ENCODE measurements at places on chromosomes 16 and 17. TPM values are rescaled to one million over a fixed set of nuclear protein-coding genes. Genes with fewer than 3 reads are reported as not detected.

GRCh38 chr17:74325743-74326379 is at the start of gene KIF19:
KIF19 (plus strand) TSS chr17:74326226; CDS start chr17:74326350, 124 bp downstream.
- peak within 1 kb of the TSS; percentile 44 for H3K4me3 ChIP-seq
- peaks cover 23% of the 10 kb centered on the region for H3K4me1 ChIP-seq

GRCh38 chr16:4703906-4704305 is 10.5 kb downstream of the NUDT16L1 start:
- H3K4me1 ChIP-seq, result no peaks in the 10 kb centered on the region
- H3K27ac ChIP-seq, result no peak overlapping the region
- H3K36me3 ChIP-seq, result peaks cover 11% of the 10 kb centered on the region
- no peaks in the 10 kb centered on the region for H3K27me3 ChIP-seq
- no peak for DNase-seq

DNA sequence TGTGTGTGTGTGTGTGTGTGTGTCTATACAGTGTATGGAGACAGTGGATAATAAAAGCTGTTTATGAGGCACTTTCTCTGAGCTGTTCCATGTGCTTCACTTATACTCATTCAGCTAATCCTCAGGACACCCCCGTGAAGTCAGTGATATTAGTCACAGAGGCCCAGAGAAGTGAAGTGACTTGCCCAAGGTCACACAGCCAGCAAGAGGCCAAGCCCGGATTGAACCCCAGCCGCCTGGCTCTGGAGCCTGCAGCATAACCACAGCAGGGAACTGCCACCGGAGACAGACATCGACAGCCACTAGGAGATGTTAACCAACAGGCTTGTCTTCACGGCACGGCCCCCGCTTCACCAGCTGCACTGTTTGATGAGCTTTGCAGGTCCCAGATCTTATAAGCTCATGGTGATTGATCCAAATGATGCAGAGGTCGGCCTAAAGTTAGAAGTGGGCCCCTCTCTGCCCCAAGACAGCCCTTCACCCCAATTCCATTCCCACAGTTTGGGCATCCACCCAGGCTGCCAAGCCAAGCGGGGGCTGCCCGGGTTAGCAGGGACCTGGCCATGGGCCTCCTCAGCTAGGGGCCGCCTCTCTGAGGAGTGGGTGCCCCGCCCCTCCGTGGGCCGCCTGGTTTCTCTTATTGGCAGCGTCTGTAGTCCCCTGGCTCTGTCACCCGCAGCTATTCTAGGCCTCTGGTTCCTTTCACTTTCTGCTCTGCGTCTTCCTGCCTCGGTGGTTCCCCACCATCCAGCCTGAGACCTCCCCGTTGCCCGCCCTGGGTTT is 30.9 kb downstream of the SOCS1 start:
- peak; percentile 92 for DNase-seq
- peak overlapping the region; percentile 82 for H3K4me3 ChIP-seq
- H3K4me1 ChIP-seq, result peaks cover 47% of the 10 kb centered on the region

The SLFN12L gene
- total RNA-seq, result 40.2 TPM

The MYOCD gene
- not detected for total RNA-seq

DNA sequence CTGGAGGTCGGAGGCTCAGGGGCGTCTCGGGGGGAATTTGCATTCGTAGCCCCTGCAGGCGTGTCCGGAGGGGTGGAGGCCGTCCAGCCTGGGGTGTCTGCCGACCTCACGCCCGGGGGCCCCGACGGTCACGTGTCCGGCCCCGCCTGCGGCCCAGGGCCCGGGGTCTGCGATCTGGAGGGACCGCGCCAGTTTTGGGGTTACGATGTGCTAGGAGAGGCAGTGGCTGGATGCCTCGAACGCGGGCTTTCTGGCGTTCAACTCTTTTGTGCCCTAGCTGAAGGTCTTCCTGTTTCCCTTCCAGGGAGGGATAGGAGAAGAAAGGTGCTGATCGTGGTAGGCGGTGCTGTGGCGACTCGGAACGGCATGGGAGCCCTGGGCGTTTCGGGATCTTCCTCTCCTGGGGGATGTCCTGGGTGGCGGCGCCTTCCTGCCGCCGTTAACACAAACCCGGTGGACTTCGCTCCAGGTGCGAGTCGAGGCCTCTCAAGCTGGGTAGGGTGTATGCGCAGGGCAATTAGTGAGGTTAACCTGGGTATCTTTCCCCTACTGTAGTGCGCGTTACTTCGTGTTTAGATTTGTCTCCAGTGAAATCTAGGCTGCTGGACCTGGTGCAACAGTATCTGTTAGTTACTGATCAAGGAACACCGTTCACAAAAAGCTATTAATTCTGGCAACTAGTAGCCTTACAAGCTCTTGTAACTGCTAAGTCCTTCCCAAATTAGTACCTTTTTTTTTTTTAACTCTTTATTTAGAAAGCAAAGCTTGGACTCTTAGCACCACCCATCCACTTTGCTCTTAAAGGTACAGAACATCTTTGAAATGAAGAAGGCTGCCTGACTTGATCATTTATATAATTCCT is 1.3 kb downstream of the AKAP1 start:
- H3K4me1 ChIP-seq, result peaks cover 18% of the 10 kb centered on the region
- H3K4me3 ChIP-seq, result peak overlapping the region; percentile 88
- no peaks in the 10 kb centered on the region for H3K27me3 ChIP-seq
- DNase-seq, result no peak
- no peaks in the 10 kb centered on the region for H3K36me3 ChIP-seq

The OMG gene
- 0.48 TPM for total RNA-seq

DNA sequence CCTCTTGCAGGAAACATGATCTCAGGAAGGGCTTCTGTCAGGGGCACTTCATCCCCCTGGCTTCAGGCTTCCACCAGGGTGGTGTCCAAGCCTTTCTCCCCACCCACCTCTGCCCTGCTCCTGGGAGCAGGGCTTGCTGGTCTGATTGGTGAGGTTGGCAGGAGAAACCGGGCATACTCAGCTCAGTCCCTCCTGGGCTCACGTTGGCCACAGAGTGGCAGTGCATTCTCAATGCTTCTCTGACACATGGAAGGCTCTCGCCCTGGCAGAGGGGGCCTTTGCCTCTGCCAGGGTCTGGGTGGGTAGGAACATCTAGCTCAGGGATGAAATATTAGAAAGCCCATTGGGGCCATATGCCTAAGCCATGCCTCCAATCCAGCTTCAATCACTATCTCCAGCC is 142.8 kb downstream of the AXIN2 start:
- no peaks in the 10 kb centered on the region for H3K4me1 ChIP-seq
- DNase-seq, result no peak
- H3K27ac ChIP-seq, result no peak overlapping the region
- H3K36me3 ChIP-seq, result no peaks in the 10 kb centered on the region
- H3K4me3 ChIP-seq, result no peak overlapping the region

The ZC3H18 gene
- total RNA-seq, result 85.0 TPM

GRCh38 chr17:82943339-82943738 is 103.5 kb upstream of the ZNF750 start:
- DNase-seq, result no peak
- no peak overlapping the region for H3K27ac ChIP-seq
- no peaks in the 10 kb centered on the region for H3K27me3 ChIP-seq
- H3K4me3 ChIP-seq, result no peak overlapping the region

GRCh38 chr17:10604521-10604920 is 52.6 kb downstream of the MYH3 start:
- no peaks in the 10 kb centered on the region for H3K4me1 ChIP-seq
- H3K4me3 ChIP-seq, result no peak overlapping the region
- H3K36me3 ChIP-seq, result no peaks in the 10 kb centered on the region
- DNase-seq, result no peak
- H3K27ac ChIP-seq, result no peak overlapping the region

GRCh38 chr16:51615141-51615540 is 464.1 kb upstream of the SALL1 start:
- no peak overlapping the region for H3K27ac ChIP-seq
- no peak overlapping the region for H3K4me3 ChIP-seq
- no peaks in the 10 kb centered on the region for H3K36me3 ChIP-seq
- H3K4me1 ChIP-seq, result no peaks in the 10 kb centered on the region

GRCh38 chr17:56681561-56682266 is 88.2 kb downstream of the NOG start:
- no peak for DNase-seq
- H3K27me3 ChIP-seq, result peaks cover 41% of the 10 kb centered on the region
- H3K36me3 ChIP-seq, result no peaks in the 10 kb centered on the region

- no peak for DNase-seq
- H3K4me1 ChIP-seq, result peaks cover 22% of the 10 kb centered on the region
- no peaks in the 10 kb centered on the region for H3K27me3 ChIP-seq
- peak overlapping the region; percentile 68 for H3K27ac ChIP-seq
Measured at GRCh38 chr17:2406271-2406902, 5.5 kb upstream of the MNT start.

GRCh38 chr16:75491876-75492275 is 3.4 kb downstream of the CHST6 start:
- DNase-seq, result no peak
- no peak overlapping the region for H3K27ac ChIP-seq
- peaks cover 10% of the 10 kb centered on the region for H3K27me3 ChIP-seq
- no peak overlapping the region for H3K4me3 ChIP-seq

The KRTAP2-2 gene
- total RNA-seq, result not detected

DNA sequence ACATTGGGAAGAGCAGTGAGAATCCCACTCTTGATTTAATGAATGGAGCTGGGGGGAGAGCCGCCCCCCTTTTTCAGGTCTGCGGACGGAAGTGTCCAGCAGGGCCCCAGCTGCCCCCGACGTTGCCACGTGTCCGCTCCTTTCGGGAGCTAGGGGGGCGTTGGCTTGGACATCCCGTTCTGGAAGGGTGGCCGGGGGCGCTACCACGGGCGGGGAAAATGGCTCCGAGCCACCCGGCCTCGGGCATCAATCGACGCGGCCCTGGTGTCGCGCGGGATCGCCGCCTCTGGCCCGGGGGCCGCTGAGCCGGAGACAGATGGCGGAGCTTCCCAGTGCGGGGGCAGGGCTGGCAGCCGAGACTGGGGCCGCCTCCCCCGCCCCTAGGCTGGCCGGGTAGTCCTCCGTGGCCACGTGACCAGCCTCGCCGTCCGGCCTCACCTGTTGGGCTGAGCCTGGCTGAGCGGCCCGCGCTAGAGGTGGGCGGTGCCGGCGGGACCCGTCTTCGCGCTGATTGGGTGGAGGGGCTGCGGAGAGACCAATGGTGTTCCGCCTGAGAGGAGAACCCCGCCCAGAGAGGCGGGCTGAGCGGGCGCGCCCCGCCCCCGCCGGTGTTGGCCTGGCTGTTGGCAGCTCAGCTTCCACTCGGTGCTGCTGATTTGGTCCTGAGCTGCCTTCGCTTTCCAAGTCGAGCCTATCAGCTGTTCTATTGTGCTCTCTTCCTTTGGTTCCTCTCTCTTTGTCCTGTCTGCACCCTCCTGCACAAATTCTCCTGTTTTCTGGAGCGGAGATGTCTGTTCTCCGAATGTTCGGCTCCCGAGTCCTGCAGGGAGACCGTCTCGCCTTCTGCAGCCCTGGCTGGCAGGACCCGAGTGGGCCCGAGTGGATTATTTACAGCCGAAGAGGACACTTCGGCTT is 8.3 kb downstream of the HS3ST3B1 start:
- DNase-seq, result peak; percentile 94
- H3K27me3 ChIP-seq, result no peaks in the 10 kb centered on the region
- H3K4me1 ChIP-seq, result peaks cover 59% of the 10 kb centered on the region
- H3K36me3 ChIP-seq, result peaks cover 4% of the 10 kb centered on the region
- peak overlapping the region; percentile 77 for H3K27ac ChIP-seq

The SNRNP25 gene
- 35.6 TPM for total RNA-seq

DNA sequence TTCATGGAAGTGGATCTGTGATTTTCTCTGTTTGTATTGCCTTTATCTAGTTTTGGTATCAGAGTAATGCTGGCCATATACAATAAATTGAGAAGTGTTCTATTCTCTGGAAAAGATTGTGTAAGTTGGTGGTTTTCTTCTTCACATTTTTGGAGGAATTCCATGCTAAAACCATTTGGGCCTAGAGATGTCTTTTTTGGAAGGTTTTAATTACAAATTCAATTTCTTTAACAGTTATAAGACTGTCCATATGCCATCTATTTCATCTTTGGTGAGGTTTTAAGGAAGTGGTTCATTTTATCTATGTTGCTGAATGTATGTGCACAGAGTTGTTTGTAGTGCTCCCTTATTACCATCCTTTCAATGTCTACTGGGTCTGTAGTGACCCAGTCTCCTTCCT is 46.0 kb downstream of the CACNG1 start:
- H3K36me3 ChIP-seq, result peaks cover 16% of the 10 kb centered on the region
- peaks cover 40% of the 10 kb centered on the region for H3K4me1 ChIP-seq
- DNase-seq, result no peak
- no peak overlapping the region for H3K27ac ChIP-seq
- H3K27me3 ChIP-seq, result no peaks in the 10 kb centered on the region

- H3K27ac ChIP-seq, result no peak overlapping the region
- no peak for DNase-seq
- no peaks in the 10 kb centered on the region for H3K27me3 ChIP-seq
- no peaks in the 10 kb centered on the region for H3K36me3 ChIP-seq
- no peak overlapping the region for H3K4me3 ChIP-seq
Measured at GRCh38 chr17:35917519-35918213, 12.9 kb downstream of the RDM1 start.

The SLC12A3 gene
- not detected for total RNA-seq

The NF1 gene
- 34.6 TPM for total RNA-seq

- H3K27me3 ChIP-seq, result no peaks in the 10 kb centered on the region
- no peaks in the 10 kb centered on the region for H3K36me3 ChIP-seq
- no peak overlapping the region for H3K4me3 ChIP-seq
- H3K27ac ChIP-seq, result no peak overlapping the region
- no peak for DNase-seq
- H3K4me1 ChIP-seq, result no peaks in the 10 kb centered on the region
Measured at GRCh38 chr17:53749178-53749577, 73.5 kb upstream of the KIF2B start.

Data from natural killer cell treated with Interleukin-12 subunit alpha and Interleukin-12 subunit beta and Interleukin-15 and Interleukin-18, amount 100 ng/mL, for 72 hours (primary cell).